ENCODE measurements at places on chromosomes 5 and 9. TPM values are rescaled to one million over a fixed set of nuclear protein-coding genes. Genes with fewer than 3 reads are reported as not detected.

The IL5 gene
- total RNA-seq, result not detected

The EFCAB9 gene
- total RNA-seq, result not detected

The ECPAS gene
- 98.3 TPM for total RNA-seq

The PDE6A gene
- total RNA-seq, result under 0.01 TPM

The TEX53 gene
- not detected for total RNA-seq

The NSG2 gene
- total RNA-seq, result not detected

The ROR2 gene
- not detected for total RNA-seq

The HTR4 gene
- 0.10 TPM for total RNA-seq

The ARSI gene
- total RNA-seq, result 0.19 TPM

The DEPDC1B gene
- total RNA-seq, result 7.2 TPM

The C5orf24 gene
- total RNA-seq, result 74.5 TPM

The LHX6 gene
- 10.1 TPM for total RNA-seq

The IFNA10 gene
- total RNA-seq, result not detected

The INSL4 gene
- total RNA-seq, result not detected

The CD14 gene
- not detected for total RNA-seq

The PPP3R2 gene
- total RNA-seq, result not detected

The PHF24 gene
- total RNA-seq, result not detected

The ZSWIM6 gene
- total RNA-seq, result 24.8 TPM

The OGN gene
- total RNA-seq, result not detected

The DNM1 gene
- total RNA-seq, result 0.48 TPM

The PLCXD3 gene
- 0.33 TPM for total RNA-seq

The SEMA4D gene
- 6.9 TPM for total RNA-seq

The KIF12 gene
- 0.10 TPM for total RNA-seq

The CTSV gene
- 0.67 TPM for total RNA-seq

The MEGF10 gene
- total RNA-seq, result 4.6 TPM

The TMOD1 gene
- total RNA-seq, result 1.1 TPM

The PCDHA9 gene
- under 0.01 TPM for total RNA-seq

The TTC16 gene
- not detected for total RNA-seq

The IFNK gene
- not detected for total RNA-seq

The ANKRD18A gene
- total RNA-seq, result under 0.01 TPM

The NMRK1 gene
- total RNA-seq, result 26.1 TPM

The RNF14 gene
- total RNA-seq, result 72.8 TPM

The NEURL1B gene
- 0.65 TPM for total RNA-seq

The PTGER4 gene
- 83.0 TPM for total RNA-seq

The IL4 gene
- not detected for total RNA-seq
